A673 (cell line): ENCODE measurements at places on chromosomes 2 and 18.
A peak's percentile ranks its signal among the peaks of the same experiment; 100 is the strongest.

GRCh38 chr2:98280376-98281102, 65.7 kb upstream of the CNGA3 start:
- peaks cover 28% of the 10 kb centered on the region for H3K27me3 ChIP-seq
- no peak overlapping the region for H3K27ac ChIP-seq
- no peak overlapping the region for H3K4me3 ChIP-seq
- H3K4me1 ChIP-seq = peaks cover 11% of the 10 kb centered on the region
- H3K36me3 ChIP-seq = no peaks in the 10 kb centered on the region

DNA sequence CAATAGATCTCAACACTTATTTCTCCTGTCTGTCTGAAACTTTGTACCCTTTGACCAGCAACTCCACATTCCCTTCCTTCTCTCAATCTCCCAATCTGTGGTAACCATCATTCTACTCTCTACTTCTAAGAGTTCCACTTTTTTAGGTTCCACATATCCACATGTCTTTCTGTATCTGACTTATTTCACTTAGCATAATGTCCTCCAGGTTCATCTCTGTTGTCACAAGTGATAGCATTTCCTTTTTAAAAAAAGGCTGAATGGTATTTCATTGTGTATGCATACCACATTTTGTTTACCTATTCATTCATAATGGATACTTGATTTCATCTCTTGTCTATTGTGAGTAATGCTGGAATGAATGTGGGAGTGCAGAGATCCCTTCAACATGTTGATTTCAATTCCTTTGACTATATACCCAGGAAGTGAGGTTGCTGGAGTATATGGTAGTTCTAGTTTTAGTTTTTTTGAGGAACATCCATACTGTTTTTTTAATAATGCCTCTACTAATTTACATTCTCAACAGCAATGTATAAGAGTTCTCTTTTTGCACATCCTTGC, 18.8 kb upstream of the MMADHC start:
- H3K4me3 ChIP-seq = no peak overlapping the region
- H3K27me3 ChIP-seq = no peaks in the 10 kb centered on the region
- DNase-seq = no peak

DNA sequence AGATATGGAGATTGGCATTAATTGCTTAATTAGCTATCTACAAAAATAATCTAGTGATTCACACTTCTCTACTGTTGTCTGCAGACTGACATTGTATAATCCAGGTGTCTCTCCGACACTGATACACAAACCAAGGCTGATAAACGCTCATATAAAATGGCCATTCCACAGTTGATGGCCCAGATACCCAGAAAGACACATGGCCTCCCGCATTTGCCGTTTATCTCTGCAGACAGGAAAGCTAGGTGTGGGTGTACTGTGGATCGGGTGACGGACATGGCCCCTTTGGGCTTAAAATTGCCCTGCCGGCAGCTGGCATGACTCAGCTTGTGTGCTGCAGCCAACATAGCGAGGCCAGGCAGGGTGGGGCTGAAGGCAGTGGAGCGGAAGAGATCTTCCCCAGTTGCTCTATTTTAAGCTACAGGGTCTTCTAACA, 18.5 kb downstream of the PMAIP1 start:
- H3K4me3 ChIP-seq = no peak overlapping the region
- DNase-seq = peak; percentile 72

- no peak for DNase-seq
- H3K27me3 ChIP-seq = no peaks in the 10 kb centered on the region
- no peaks in the 10 kb centered on the region for H3K36me3 ChIP-seq
- no peak overlapping the region for H3K27ac ChIP-seq
Measured at GRCh38 chr2:159227467-159227866, 59.0 kb downstream of the WDSUB1 start.

GRCh38 chr2:168587307-168587706, 131.2 kb downstream of the CERS6 start:
- DNase-seq = no peak
- no peak overlapping the region for H3K4me3 ChIP-seq
- H3K27ac ChIP-seq = no peak overlapping the region

DNA sequence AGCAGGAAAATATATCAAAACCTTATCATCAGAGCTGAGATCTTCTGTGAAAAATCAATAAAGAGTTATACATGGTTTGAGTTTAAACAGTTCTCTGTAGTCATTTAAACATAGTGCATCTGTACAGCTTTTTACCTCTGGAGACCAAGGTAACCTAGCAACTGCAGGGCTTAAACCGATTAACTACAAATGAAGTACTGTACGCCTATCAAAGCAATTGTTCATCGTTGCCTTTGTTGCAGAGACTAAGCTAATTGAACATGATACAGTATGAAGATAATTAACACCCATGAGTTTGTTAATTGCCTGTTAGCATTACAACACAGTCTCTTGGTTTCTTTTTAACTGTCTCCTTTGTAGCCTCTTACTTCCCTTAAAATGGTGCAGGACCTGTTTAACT, 147.9 kb downstream of the LNPK start:
- no peak overlapping the region for H3K27ac ChIP-seq
- no peak for DNase-seq
- H3K4me3 ChIP-seq = no peak overlapping the region

- no peaks in the 10 kb centered on the region for H3K36me3 ChIP-seq
- H3K27ac ChIP-seq = no peak overlapping the region
- DNase-seq = no peak
- H3K27me3 ChIP-seq = no peaks in the 10 kb centered on the region
Measured at GRCh38 chr2:153235516-153235915, 243.0 kb downstream of the RPRM start.

- H3K36me3 ChIP-seq = no peaks in the 10 kb centered on the region
- no peaks in the 10 kb centered on the region for H3K4me1 ChIP-seq
- no peak overlapping the region for H3K4me3 ChIP-seq
- H3K27ac ChIP-seq = no peak overlapping the region
- no peak for DNase-seq
Measured at GRCh38 chr2:21694079-21694878, 570.5 kb downstream of the TDRD15 start.

DNA sequence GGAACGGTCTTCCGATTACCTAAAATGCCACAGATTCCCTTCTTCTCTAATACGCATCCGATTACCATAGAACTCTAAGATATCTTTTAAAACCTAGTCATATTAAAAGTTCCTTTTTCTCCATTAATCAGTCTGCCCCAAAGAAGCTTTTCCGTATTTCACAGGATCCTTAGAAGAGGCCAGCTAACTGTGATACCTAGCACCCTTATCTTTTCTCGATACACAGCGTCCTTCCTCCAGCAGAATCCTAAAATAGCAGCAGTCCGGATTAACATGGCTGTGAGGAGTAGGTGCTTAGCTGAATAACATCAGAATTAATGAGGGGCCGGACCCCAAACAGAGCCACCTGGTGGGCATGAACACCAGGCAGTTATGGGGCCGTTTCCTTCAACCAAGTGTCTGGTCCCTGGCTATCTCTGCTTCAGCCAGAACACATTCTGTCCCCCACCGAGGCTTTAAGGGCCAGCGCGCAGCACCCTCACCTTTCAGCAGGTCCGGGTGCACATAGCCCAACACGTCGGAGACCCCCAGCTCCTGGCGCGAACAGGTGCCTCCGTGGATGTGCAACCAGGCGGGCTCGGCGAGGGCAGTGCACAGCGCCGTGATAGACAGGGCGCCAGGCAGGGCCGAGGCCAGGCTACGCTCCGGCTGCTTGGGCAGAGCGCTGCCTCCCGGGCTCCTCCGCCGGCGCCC, 995 bp downstream of the TMEM127 start:
- H3K4me1 ChIP-seq = no peaks in the 10 kb centered on the region
- DNase-seq = peak; percentile 67
- no peaks in the 10 kb centered on the region for H3K27me3 ChIP-seq
- H3K27ac ChIP-seq = peak overlapping the region; percentile 85
- H3K4me3 ChIP-seq = peak overlapping the region; percentile 98

- H3K36me3 ChIP-seq = no peaks in the 10 kb centered on the region
- H3K4me1 ChIP-seq = peaks cover 63% of the 10 kb centered on the region
- peak; percentile 81 for DNase-seq
- no peak overlapping the region for H3K4me3 ChIP-seq
- peak overlapping the region; percentile 29 for H3K27ac ChIP-seq
- no peaks in the 10 kb centered on the region for H3K27me3 ChIP-seq
Measured at GRCh38 chr2:165408186-165408585, 61.3 kb upstream of the CSRNP3 start.

- H3K4me1 ChIP-seq = no peaks in the 10 kb centered on the region
- no peak overlapping the region for H3K4me3 ChIP-seq
- DNase-seq = no peak
- no peak overlapping the region for H3K27ac ChIP-seq
- H3K36me3 ChIP-seq = no peaks in the 10 kb centered on the region
Measured at GRCh38 chr2:238582159-238582558, 155.4 kb downstream of the ASB1 start.

- DNase-seq = no peak
- H3K36me3 ChIP-seq = no peaks in the 10 kb centered on the region
- no peaks in the 10 kb centered on the region for H3K4me1 ChIP-seq
- no peak overlapping the region for H3K4me3 ChIP-seq
- no peaks in the 10 kb centered on the region for H3K27me3 ChIP-seq
Measured at GRCh38 chr18:27253571-27253970, 68.5 kb upstream of the CHST9 start.

- H3K4me3 ChIP-seq = no peak overlapping the region
- no peak for DNase-seq
- H3K36me3 ChIP-seq = no peaks in the 10 kb centered on the region
- no peak overlapping the region for H3K27ac ChIP-seq
- H3K27me3 ChIP-seq = no peaks in the 10 kb centered on the region
Measured at GRCh38 chr2:81481994-81482368, 1177.4 kb upstream of the LRRTM1 start.

- H3K36me3 ChIP-seq = no peaks in the 10 kb centered on the region
- H3K4me3 ChIP-seq = no peak overlapping the region
Measured at GRCh38 chr2:10344105-10345066, 41.7 kb downstream of the HPCAL1 start.

GRCh38 chr18:79616651-79617510, 62.7 kb upstream of the CTDP1 start:
- no peak overlapping the region for H3K27ac ChIP-seq
- no peaks in the 10 kb centered on the region for H3K27me3 ChIP-seq
- H3K4me3 ChIP-seq = peak overlapping the region; percentile 35
- DNase-seq = peak; percentile 30
- no peaks in the 10 kb centered on the region for H3K4me1 ChIP-seq

DNA sequence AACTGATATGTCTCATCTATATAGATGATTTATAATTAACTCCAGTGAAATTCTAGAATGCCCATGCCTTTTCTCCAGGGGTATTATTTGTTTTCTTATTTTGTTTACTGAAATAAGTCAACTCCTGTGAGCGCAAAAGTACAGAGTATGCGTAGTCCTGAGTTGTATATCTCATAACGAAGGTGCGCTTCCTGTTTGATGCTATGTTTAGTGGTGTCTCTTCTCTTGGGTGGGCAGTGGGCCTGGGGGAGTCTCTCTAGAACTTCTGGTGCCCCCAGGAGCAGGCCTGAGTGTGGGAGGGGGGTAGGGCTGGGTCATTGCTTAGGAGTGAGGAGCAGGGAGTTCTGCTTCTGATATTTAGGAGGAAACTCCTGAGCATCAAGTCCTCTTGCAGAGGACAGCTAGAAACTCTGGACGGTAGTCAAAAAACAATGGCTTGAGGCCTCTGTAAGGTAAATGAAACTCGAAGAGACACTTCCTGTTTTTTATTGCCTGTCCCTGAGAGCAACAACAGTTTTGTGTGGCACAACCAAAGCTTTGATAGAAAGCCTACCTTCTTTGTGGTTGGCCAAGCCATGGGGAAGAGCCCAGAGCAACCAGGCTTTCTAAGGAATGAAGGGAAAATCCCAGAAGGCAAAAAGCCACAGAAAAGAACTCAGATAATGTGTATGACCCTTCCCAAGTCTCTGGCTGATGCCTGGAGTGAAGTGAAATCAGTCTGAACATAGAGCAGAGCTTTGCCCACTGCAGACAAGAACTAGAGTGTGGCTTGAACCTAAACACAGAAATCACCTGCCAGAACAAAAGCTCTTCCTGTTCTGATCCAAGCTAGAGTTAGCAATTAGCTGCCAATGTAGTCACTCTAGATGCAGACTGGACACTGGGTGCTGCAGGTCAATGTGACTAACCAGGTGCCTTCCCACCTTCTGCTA, 8.5 kb upstream of the SP140L start:
- H3K27ac ChIP-seq = no peak overlapping the region
- H3K36me3 ChIP-seq = no peaks in the 10 kb centered on the region
- H3K4me1 ChIP-seq = no peaks in the 10 kb centered on the region
- no peak for DNase-seq

DNA sequence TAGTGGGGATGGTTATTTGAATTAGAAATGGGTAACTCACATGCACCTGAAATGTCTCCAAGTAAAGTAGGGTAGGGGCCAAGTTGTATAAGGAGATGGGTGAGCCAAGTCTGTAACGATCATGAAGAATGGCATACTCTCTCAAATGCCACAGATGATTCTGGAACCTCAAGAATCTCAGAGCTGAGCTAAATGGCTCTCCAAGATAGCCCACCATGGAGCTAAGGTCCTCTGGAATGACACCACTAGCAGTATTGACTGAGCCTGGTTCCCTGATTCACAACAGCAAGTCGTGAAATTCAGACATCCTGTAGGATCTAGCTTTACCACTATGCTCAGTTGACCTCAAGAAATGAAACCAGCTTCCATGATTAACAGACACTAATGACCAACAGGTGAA, 115.9 kb upstream of the EPAS1 start:
- no peaks in the 10 kb centered on the region for H3K36me3 ChIP-seq
- no peak overlapping the region for H3K4me3 ChIP-seq
- no peak for DNase-seq

DNA sequence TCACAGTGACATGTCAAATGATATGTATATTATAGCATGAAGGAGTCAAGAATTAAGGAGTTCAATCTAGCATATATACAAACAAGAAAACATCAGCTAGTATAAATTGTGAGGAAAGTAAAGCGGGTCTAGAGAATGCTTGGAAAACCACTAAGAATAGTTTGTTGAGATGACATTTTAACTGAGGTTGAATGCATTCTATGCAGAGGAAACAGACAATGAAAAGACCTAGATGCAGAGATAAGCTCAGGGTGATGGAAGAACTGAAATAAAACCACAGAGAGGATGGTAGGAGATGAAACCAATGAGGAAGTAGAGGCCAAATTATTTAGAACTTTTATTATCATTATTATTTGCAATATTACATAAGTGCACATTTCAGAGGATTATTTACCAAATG, 803.6 kb upstream of the FANCL start:
- no peak overlapping the region for H3K4me3 ChIP-seq
- no peaks in the 10 kb centered on the region for H3K36me3 ChIP-seq
- no peaks in the 10 kb centered on the region for H3K27me3 ChIP-seq
- H3K4me1 ChIP-seq = no peaks in the 10 kb centered on the region
